ENCODE measurements at places on chromosomes 4 and X. TPM values are rescaled to one million over a fixed set of nuclear protein-coding genes. Genes with fewer than 3 reads are reported as not detected.

The VCX gene
- total RNA-seq = not detected

The FAM236B gene
- total RNA-seq = not detected

The CT45A2 gene
- total RNA-seq = not detected

The PNMA6F gene
- not detected for total RNA-seq

The EGFL6 gene
- total RNA-seq = not detected

GRCh38 chrX:129717892-129718291, 20.9 kb upstream of the XPNPEP2 start:
- no peak for DNase-seq
- no peaks in the 10 kb centered on the region for H3K36me3 ChIP-seq
- H3K27me3 ChIP-seq = no peaks in the 10 kb centered on the region
- H3K4me3 ChIP-seq = no peak overlapping the region
- peaks cover 11% of the 10 kb centered on the region for H3K4me1 ChIP-seq

- H3K4me3 ChIP-seq = no peak overlapping the region
- no peak for DNase-seq
- no peaks in the 10 kb centered on the region for H3K27me3 ChIP-seq
- no peaks in the 10 kb centered on the region for H3K4me1 ChIP-seq
Measured at GRCh38 chr4:106629268-106629625, 260.7 kb upstream of the GIMD1 start.

- H3K36me3 ChIP-seq = no peaks in the 10 kb centered on the region
- DNase-seq = no peak
- no peaks in the 10 kb centered on the region for H3K4me1 ChIP-seq
Measured at GRCh38 chr4:5041699-5042098, 9.6 kb upstream of the STK32B start.

- no peak overlapping the region for H3K27ac ChIP-seq
- H3K36me3 ChIP-seq = no peaks in the 10 kb centered on the region
- no peak for DNase-seq
- peaks cover 78% of the 10 kb centered on the region for H3K27me3 ChIP-seq
Measured at GRCh38 chr4:112518675-112519074, 2.7 kb upstream of the NEUROG2 start.

GRCh38 chrX:102849396-102849795, 87.7 kb upstream of the RAB40AL start:
- no peaks in the 10 kb centered on the region for H3K36me3 ChIP-seq
- no peak for DNase-seq
- no peaks in the 10 kb centered on the region for H3K27me3 ChIP-seq
- no peak overlapping the region for H3K27ac ChIP-seq

All from CD4-positive, alpha-beta memory T cell (primary cell).